ENCODE measurements at places on chromosomes 13 and 19.

- no peak for DNase-seq
Measured at GRCh38 chr13:44516771-44517170, 59.4 kb downstream of the TSC22D1 start.

GRCh38 chr13:105135852-105136615 is 1399.4 kb downstream of the EFNB2 start:
- no peak for DNase-seq

- DNase-seq: no peak
Measured at GRCh38 chr13:99636306-99636705, 135.0 kb downstream of the TM9SF2 start.

DNA sequence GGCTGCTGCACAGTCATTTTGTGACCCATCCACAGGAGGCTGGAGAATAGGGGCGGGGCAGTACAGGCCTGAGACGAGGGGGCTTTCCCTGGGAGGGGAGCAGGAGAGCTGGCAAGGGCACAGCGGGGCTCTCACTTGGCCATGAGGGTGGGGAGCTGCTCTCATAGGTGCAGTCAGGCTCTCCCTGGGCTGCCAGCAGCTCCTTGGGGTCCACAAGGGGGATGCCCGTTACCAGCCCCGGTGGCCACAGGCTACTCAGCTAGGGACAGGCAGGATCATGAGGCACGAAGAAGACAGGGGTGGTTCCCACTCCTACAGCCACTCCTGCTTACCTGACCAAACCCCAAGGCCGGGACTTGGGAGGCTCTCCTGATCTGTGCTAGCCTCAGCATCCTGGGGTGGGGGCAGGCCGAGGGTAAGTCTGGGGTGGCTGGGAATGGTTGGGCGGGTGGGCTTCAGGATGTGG is 16.5 kb downstream of the ARHGAP33 start:
- DNase-seq: no peak

DNA sequence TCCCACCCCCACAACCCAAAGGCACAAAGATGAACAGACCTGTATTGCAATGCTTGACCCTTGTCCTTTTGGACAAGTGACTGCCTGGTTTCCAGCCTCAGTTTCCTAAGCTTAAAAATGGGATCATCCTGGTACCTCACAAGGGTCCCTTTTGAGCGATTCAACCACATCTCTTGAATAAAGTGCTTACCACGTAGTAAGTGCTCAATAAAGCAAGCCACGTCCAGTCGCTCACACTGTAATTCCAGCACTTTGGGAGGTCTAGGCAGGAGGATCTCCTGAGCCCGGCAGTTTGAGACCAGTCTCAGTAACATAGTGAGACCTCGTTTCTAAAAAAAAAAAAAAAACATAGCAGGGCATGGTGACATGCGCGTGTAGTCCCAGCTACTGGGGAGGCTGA is 1.2 kb downstream of the DLL3 start:
- DNase-seq: no peak

- no peak for DNase-seq
Measured at GRCh38 chr19:58274771-58275201, 4.0 kb upstream of the ZNF8 start.

DNA sequence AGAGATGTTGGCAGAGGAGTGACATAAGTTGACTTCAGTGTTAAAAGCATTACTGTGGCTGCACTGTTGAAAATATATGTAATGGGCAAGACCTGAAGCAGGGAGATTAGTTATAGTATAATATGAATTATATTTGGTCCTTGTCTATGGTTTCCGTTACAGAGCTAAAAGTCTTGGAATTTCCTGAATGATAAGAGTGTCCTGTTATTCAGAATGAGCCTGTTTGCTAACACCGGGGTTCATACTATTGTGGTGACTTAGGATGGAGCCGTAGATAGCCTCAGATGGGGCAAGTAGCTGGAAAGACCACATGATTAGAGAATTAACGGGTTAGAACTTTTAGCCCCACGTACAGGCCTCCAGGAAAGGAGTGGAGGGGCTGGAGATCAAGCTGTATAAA is 5.7 kb downstream of the USPL1 start:
- DNase-seq: no peak

All from stimulated activated naive CD8-positive, alpha-beta T cell treated with anti-CD3 and anti-CD28 coated beads, Interleukin-15, amount 100 ng/mL, for 72 hours (primary cell).